ENCODE measurements at places on chromosomes 16 and 17.

- no peak for DNase-seq
Measured at GRCh38 chr17:82050761-82051641, 610 bp downstream of the RFNG start.

DNA sequence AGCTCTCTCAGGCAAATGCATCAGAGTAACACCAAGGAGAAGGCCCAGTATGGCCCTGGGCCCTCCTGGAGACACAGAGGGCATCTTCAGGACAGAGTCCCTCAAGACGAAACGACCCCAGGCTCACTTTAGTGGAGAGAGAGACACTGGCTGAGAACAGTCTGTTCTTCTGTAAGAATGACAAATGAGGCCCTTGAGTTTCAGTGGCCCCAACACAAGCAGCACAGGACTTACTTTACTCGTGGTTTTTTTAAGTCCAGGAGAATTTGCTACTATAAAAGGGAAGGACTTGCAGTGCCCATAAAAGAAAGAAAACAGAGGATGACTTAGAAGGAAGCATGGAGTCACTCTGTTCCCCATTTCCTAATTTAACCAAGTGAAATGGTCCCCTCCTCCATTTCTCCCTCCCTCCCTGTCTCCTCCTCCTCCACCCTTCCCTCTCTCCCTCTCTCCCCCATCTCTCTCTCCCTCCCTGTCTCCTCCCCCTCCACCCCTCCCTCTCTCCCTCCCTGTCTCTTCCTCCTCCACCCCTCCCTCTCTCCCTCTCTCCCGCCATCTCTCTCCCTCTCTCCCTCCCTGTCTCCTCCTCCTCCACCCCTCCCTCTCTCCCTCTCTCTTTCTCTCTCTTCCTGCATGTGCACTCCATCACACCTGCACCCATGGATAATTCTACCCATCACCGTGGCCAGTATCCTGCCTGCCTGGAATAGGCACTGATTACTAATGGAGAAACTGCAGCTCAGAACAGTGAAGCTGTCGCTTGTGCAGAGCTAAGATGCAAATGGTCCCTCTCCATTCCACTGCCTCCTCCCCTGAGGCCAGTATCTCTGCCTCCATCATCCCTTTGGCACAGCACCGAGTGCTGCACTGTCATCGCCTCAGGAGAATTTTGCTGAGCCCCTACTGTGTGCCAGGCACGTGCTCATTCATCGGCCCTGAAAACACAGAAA, 47.3 kb upstream of the RBFOX3 start:
- DNase-seq = no peak

DNA sequence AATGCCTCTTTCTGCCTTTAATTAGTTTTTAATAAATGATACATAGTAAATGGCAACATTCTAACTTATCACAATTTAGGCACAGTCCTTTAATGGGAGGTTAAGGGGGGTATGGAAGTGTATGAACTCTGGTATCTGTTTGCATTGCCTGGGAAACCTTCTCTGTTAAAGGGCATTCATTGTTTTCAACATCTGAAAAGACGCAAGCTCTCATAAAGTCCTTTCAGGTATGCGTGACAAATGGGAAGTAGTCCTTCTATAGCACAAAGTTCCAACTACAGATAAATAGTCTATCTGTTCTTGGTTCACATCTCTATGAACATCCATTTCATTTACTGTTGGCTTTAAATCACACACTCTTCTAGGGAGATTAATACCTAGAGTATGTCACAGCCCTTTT, 298.0 kb upstream of the PMFBP1 start:
- DNase-seq = no peak

DNA sequence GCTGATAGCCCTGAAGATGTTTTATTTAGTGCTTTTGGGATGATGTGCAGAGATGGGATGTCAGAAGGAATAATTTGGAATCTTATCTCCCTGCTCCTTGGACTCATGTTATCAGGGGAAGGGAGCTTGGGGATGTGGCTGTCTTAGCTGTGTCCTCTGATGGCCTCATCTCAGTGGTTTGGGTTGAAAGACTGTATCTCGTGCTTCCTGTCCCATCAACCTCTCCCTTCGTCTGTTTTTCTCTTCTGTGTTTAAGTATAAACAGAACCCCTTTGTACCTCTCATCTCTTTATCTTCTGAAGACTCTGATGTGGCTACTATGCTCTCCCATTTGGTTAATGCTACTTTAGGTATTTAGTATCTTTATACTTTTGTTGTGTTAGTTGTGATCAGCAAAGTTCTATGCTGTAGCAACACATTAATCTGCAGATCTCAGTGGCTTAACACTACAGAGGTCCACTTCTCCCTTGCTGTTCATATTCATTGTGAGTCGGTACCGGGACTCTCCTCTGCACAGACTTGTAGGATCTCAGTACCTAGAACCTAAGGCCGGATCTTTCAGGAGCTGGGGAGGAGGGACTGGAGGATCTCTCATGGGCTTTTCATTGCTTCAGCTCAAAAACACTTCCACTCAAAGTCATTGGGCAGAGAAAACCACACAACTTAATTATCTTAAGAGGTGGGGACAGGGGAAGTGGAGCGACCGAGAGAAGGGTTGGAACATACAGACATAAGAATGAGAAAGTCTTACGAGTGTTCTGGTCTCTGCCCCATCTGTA, 28.8 kb downstream of the PRKCA start:
- DNase-seq = no peak

GRCh38 chr17:30415491-30415890, 36.8 kb downstream of the CPD start:
- peak; percentile 37 for DNase-seq

DNA sequence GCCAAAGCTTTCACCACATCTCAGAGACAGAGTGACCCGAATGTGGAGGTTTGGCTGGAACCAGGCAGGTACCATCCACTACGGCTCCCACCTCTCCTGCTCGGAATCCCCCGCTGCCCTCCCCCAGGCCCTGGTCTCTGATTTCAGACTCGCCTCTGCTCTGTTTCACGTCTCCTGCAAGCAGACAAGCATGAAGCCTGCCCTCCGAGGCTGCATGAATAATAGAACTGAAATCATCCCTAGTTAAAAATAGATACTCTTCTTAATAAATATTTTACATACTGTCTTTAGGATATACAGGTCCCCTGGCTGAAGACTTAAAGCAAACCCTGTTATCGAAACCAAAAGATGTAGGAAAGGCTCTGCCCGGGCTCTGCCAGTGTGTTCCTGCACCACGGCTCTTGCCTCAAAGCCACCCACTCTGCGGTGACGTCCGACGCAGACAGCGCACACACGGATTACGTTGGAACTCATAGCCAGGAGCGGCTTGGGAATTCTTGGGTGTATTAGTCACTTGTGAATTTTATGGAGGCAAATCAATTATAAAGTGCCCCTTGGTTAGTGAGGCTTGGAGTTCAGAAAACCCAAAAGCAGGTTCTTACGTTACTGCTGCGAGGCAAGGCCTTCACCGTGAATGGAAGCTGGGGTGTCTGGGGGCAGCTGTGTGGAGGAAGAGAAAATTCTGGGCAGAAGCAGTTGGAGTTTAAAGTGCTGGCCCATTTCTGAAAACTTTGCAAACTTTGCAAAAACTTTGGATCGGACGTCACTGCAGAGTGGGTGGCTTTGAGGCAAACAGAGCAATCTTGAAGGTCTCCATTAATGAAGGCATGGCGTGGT, 25.6 kb upstream of the NPTX1 start:
- DNase-seq = peak; percentile 31

GRCh38 chr16:31352376-31353115, 2.4 kb upstream of the ITGAX start:
- no peak for DNase-seq

DNA sequence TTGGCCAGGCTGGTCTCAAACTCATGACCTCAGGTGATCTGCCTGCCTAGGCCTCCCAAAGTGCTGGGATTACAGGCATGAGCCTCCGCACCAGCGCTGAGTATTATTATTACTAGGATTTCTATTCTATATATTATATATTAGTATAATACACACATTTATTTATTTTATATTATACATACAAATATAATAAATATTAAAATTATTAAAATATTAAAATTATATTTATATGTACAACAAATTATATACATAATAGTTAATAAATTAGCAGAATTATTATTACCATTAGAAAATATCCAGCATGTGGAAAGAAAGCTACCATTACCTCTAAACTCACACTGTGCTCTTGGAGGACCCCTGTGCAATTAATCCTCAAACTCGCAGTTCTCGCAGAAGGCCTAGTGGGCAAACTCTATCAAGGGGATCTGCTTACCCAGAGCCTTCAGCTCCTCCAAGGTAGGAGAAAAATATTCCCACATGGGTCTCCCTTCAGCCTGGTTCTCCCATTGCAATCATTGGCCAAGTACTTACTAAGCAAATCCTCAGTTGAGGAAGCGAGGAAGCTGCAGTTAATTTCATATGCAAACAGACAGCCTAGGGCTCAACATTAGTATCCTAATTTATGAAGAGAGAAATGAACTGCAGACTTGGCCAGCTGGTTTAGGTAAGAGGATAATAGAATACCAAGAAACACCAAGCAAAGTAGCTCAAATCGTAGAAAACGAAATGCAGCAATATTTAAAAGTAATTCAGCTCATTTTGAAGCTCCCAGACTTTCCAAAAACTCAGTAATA, 241.4 kb upstream of the IRX5 start:
- DNase-seq = no peak

- DNase-seq = peak; percentile 4
Measured at GRCh38 chr17:63774969-63775265, 947 bp downstream of the DDX42 start.

GRCh38 chr16:76614269-76614668, 337.1 kb downstream of the CNTNAP4 start:
- DNase-seq = no peak

GRCh38 chr17:4582101-4582501, 2.2 kb upstream of the SMTNL2 start:
- DNase-seq = no peak

DNA sequence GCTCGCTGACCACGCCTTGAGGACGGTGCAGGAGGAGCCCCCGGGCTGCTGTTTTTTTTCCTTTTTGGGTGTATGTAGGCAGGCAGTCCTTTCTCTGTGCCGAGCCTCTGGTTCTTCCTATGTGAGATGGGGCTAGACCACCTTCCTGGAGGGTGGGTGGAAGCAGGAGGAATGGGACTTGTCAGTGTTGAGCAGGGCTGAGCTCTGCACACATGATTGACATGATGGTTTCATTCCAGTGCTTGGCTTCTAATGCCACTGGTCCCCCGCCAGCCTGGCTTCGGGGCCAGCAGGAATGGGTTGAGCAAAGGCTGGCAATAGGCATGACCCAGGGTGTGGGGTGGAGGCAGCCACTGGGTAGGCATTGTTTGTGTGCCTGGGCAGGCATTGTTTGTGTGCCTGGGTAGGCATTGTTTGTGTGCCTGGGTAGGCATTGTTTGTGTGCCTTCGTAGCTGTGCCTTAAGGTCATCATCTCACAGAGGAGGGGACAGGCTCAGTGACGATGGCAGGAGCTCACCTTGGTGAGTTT, 14.2 kb upstream of the ADCY7 start:
- no peak for DNase-seq

DNA sequence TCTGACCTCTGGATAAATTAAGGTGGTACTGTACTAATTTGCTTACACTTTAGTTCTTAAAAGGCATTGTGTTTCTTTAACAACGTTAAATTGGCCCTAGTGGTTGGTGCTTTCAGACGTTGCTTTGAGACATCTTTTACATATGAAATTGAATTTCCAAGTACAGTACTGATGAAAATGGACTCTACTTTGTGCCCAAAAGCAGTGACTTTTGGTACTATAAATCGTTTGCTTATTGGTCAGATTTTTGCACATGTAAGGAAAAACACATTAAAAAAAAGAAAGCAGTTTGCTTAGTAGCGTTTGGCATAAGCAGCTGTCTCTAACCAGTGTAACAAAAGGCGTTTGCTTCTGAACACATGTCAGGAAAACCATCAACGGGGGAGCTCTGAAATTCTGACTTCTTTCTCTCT, 139.6 kb downstream of the CDK5R1 start:
- no peak for DNase-seq

GRCh38 chr16:24896439-24896838, 50.7 kb downstream of the SLC5A11 start:
- DNase-seq = no peak

GRCh38 chr16:4664538-4665418, 28.6 kb upstream of the NUDT16L1 start:
- DNase-seq = no peak

DNA sequence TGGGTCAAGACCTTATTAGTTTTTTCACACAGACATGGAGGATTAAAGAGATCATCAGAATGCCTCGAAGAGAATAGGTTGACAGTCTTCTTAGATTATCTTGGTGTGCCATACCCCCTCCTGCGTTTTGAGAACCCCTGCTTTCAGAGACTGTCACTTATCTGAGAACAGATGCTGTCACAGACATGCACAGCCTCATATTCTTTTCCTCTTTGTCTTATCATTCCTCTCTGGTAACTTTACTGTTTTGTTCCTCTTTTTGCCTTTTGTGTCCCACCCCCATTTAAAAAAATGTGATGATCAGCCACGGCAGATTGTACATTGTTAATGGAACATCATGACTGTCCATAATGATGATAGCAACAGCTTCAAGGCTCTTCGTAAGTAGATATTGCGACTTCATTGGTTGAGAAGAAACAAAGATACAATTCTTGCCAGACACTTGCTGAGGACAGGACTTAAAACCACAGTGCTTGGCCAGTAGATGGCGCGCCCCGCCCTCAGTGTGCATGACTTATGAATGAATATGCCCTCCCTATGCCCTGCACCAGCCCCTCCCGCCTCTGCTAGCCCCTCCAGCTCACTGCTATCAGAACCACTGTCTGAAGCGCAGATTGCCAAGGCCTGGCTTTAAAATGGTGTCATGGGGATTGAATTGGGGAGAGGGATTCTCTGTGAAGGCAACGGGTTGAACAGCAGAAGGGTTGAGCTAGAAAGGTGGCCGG, 2.6 kb upstream of the PITPNC1 start:
- DNase-seq = peak; percentile 79

DNA sequence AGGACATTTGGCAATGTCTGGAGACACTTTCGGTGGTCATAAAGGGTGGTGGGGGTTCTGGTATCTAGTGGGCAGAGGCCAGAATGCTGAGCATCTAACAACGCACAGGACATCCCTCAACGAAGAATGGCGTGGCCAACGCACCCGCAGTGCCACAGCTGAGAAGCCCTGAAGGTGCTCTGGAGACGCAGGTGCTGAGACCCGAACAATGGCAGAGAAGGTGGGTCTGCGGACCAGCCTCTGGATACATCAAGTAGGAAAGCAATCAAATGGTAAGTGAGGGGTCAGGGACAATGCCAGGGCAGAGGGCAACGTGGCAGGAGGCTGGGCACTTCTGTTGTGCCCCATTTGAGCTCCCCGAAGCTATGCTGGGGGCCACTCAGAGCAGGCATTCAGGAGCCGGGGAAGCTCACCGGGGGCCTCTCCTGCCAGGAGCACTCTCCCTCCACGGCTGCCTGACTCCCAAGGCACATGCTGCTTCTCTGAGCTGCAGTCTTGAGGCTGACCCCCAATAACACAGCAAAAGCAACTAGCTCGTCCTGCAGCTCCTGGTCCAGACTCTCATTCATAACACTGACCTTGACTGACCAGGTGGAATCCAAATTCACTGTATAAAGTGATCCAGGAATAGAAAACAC, 26.0 kb downstream of the SPHK1 start:
- no peak for DNase-seq

- no peak for DNase-seq
Measured at GRCh38 chr17:29031488-29031887, 11.5 kb upstream of the PIPOX start.

Data from fibroblast of skin of scalp (primary cell).